ENCODE measurements at places on chromosomes 3 and 15. TPM values are rescaled to one million over a fixed set of nuclear protein-coding genes. Genes with fewer than 3 reads are reported as not detected.

DNA sequence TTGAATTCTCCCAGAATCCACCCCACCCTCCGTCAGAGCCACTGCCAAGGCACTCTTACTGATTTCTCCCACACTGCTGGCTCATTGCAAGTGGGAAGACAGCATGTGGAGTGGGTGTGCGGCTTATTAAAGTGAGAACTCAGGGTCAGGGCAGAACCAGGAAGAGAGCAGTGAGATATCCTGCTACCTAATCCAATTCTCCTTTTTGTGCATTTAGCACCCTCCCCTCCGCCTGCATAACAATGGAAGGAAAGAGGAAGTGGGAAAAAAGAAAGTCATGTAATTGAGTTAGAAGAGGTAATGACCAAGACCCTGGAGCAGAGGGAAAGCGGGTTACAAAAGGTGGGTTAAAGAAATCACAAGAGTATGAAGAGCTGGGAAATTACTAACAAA lies 27.8 kb upstream of the PIK3CB start:
- no peak overlapping the region for H3K27ac ChIP-seq
- peaks cover 5% of the 10 kb centered on the region for H3K27me3 ChIP-seq
- no peak for DNase-seq
- peaks cover 1% of the 10 kb centered on the region for H3K4me1 ChIP-seq

- no peak overlapping the region for H3K4me3 ChIP-seq
- no peak overlapping the region for H3K27ac ChIP-seq
- no peak for DNase-seq
- peaks cover 6% of the 10 kb centered on the region for H3K4me1 ChIP-seq
- peaks cover 2% of the 10 kb centered on the region for H3K36me3 ChIP-seq
- no peaks in the 10 kb centered on the region for H3K27me3 ChIP-seq
These were observed 35.2 kb downstream of the NCEH1 start for GRCh38 chr3:172675441-172676193.

GRCh38 chr3:124845406-124845805 lies 41.8 kb downstream of the ITGB5 start:
- H3K4me3 ChIP-seq, result no peak overlapping the region
- no peak overlapping the region for H3K27ac ChIP-seq
- no peaks in the 10 kb centered on the region for H3K4me1 ChIP-seq
- DNase-seq, result no peak
- H3K36me3 ChIP-seq, result no peaks in the 10 kb centered on the region

DNA sequence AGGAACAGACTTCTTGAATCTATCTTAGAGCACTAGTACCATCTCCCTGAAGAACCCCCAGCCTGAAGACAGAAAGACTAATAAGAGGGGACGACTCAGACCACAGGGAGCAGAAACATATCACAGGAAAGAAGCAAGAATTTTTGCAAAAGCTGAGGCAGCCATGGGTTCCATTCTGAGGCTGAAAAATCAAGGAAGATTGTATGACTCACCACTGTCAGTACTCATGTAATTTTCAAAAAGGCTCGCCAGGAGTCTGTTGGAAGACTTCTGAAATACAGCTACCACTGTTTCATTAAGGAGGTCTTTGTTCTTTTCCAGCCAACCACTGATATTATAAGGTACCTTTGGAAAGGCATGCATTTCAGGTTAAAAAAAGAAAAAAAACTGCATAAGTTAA lies 47.5 kb downstream of the MYH15 start:
- H3K36me3 ChIP-seq, result no peaks in the 10 kb centered on the region
- H3K4me1 ChIP-seq, result no peaks in the 10 kb centered on the region
- no peak overlapping the region for H3K27ac ChIP-seq

DNA sequence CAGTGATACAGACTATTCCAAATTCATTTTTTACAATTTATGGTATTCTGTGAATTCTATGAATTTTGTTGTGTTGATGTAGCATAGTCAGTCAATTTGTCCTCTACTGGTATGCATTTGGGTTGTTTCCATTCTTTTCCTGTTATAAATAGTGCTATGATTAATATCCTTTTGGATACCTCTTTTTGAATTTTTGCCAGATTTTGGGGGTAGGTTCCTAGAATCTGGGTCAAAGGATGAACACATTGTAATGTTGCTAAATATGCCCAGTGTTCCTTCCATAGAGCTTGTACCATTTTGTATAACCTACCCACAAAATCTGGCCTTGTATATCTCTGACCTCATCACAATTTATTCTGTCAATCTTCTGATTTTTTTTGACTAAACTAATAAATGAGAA lies 44.4 kb upstream of the C3orf38 start:
- H3K27me3 ChIP-seq, result no peaks in the 10 kb centered on the region
- H3K4me3 ChIP-seq, result no peak overlapping the region
- peaks cover 36% of the 10 kb centered on the region for H3K36me3 ChIP-seq
- peaks cover 16% of the 10 kb centered on the region for H3K4me1 ChIP-seq

- H3K27me3 ChIP-seq, result peaks cover 9% of the 10 kb centered on the region
- no peaks in the 10 kb centered on the region for H3K36me3 ChIP-seq
- H3K27ac ChIP-seq, result no peak overlapping the region
- peak overlapping the region; percentile 61 for H3K4me3 ChIP-seq
These were observed 119.9 kb downstream of the DGKG start for GRCh38 chr3:186241910-186242821.

DNA sequence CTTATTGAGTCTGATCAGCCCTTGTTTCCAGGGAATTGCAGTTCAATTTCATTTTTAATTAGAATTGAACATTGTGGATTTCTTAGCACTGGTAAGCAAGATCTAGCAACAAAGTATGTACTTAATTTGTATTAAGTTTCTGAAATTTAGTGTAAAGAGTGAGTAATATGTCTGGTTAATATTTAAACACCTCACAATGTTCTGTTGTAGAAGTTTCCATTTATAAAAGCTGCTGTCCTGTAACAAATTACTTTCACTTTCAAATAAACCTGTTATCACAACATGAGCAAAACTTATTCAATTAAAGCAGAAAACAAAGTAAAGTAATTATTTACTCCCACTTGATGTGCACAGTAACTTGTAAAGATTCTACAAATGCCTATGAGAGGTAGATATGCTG lies 448.5 kb downstream of the NAALADL2 start:
- H3K27ac ChIP-seq, result no peak overlapping the region
- H3K4me1 ChIP-seq, result no peaks in the 10 kb centered on the region
- H3K36me3 ChIP-seq, result no peaks in the 10 kb centered on the region
- no peaks in the 10 kb centered on the region for H3K27me3 ChIP-seq
- DNase-seq, result no peak
- no peak overlapping the region for H3K4me3 ChIP-seq

GRCh38 chr15:94387849-94388441 lies 156.6 kb downstream of the MCTP2 start:
- H3K4me1 ChIP-seq, result peaks cover 24% of the 10 kb centered on the region
- H3K27ac ChIP-seq, result peak overlapping the region; percentile 75
- H3K36me3 ChIP-seq, result peaks cover 24% of the 10 kb centered on the region
- H3K4me3 ChIP-seq, result peak overlapping the region; percentile 29

Gene SLC12A1
- total RNA-seq, result not detected

GRCh38 chr3:52707585-52707984 lies 1.7 kb downstream of the SPCS1 start:
- peaks cover 27% of the 10 kb centered on the region for H3K4me1 ChIP-seq
- H3K4me3 ChIP-seq, result peak overlapping the region; percentile 98
- H3K27me3 ChIP-seq, result no peaks in the 10 kb centered on the region
- peak overlapping the region; percentile 67 for H3K27ac ChIP-seq
- no peak for DNase-seq

DNA sequence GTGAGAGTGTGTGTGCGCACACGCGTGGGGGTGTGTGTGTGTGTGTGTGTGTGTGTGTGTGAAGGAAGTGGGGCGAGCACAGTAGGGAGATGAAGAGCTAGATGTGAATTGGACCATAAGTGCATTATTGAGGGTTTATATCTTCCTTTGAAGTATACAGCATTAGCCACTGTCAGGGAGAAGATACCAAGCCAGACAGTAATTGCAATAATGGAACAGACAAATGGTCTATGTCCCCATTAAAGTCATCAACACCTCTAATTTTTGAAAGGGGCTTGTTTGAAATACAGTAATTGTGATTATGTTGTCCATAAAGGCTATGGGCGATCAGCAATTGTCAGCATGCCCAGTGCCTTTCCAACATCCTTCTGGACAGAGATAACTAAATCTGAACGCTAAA lies 429.2 kb upstream of the NR2F2 start:
- H3K27me3 ChIP-seq, result peaks cover 22% of the 10 kb centered on the region
- no peak for DNase-seq
- no peak overlapping the region for H3K27ac ChIP-seq
- H3K4me3 ChIP-seq, result no peak overlapping the region
- H3K4me1 ChIP-seq, result no peaks in the 10 kb centered on the region
- H3K36me3 ChIP-seq, result no peaks in the 10 kb centered on the region

- H3K27me3 ChIP-seq, result peaks cover 15% of the 10 kb centered on the region
- no peaks in the 10 kb centered on the region for H3K36me3 ChIP-seq
- H3K4me1 ChIP-seq, result no peaks in the 10 kb centered on the region
- no peak for DNase-seq
These were observed 236.8 kb downstream of the OPA1 start for GRCh38 chr3:193829781-193830180.

DNA sequence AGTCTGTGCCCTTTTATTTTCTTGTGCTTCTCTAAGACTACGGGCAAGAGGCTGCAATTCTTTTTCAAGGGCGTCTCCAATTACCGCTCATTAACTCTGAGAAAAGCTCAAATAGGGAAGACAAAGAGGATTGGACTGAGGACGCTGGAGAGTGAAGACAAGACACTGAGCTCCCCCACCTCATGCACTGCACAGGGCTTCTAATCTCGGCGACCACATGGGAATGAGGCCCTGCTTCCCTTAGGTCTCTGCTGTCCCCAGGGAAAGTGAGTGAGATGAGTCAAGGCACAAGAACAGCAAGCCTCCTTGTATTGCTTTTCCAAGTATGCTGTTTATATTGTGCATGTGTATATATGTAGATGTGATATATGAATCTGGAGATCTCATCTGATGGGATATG lies 392.2 kb upstream of the CFAP20DC start:
- no peaks in the 10 kb centered on the region for H3K27me3 ChIP-seq
- H3K4me3 ChIP-seq, result no peak overlapping the region
- no peak overlapping the region for H3K27ac ChIP-seq

DNA sequence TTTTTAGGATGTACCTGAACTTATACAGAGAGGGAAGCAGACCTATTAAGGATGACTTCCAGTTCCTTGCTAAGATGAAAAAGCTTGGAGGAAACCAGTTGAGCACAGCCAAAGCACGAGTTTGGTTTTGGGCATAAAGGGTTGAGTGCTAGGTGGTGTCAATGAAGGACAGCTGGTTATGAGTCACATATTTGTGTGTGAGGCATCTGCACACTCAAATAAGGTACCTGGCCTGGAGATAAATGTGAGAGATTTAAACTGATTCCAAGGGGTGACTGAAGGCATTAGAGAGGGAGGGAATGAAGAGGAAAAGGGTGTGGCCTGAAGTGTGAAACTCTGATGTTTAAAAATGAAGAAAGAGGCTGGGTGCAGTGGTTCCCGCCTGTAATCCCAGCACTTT lies 486.7 kb downstream of the DIPK2A start:
- no peak for DNase-seq
- no peak overlapping the region for H3K4me3 ChIP-seq
- H3K4me1 ChIP-seq, result no peaks in the 10 kb centered on the region
- H3K27me3 ChIP-seq, result no peaks in the 10 kb centered on the region
- no peaks in the 10 kb centered on the region for H3K36me3 ChIP-seq

GRCh38 chr3:136932523-136932922 lies 25.3 kb upstream of the IL20RB start:
- H3K27me3 ChIP-seq, result no peaks in the 10 kb centered on the region
- DNase-seq, result no peak
- H3K36me3 ChIP-seq, result peaks cover 56% of the 10 kb centered on the region
- peaks cover 6% of the 10 kb centered on the region for H3K4me1 ChIP-seq

- DNase-seq, result no peak
- peaks cover 3% of the 10 kb centered on the region for H3K27me3 ChIP-seq
- H3K4me3 ChIP-seq, result no peak overlapping the region
- H3K4me1 ChIP-seq, result no peaks in the 10 kb centered on the region
These were observed 221.3 kb upstream of the SLCO3A1 start for GRCh38 chr15:91632176-91632575.

- H3K27ac ChIP-seq, result no peak overlapping the region
- H3K4me1 ChIP-seq, result peaks cover 8% of the 10 kb centered on the region
- peaks cover 7% of the 10 kb centered on the region for H3K27me3 ChIP-seq
- no peak overlapping the region for H3K4me3 ChIP-seq
- no peaks in the 10 kb centered on the region for H3K36me3 ChIP-seq
These were observed 26.1 kb downstream of the TBC1D21 start for GRCh38 chr15:73899197-73900094.

Gene GHSR
- total RNA-seq, result not detected

DNA sequence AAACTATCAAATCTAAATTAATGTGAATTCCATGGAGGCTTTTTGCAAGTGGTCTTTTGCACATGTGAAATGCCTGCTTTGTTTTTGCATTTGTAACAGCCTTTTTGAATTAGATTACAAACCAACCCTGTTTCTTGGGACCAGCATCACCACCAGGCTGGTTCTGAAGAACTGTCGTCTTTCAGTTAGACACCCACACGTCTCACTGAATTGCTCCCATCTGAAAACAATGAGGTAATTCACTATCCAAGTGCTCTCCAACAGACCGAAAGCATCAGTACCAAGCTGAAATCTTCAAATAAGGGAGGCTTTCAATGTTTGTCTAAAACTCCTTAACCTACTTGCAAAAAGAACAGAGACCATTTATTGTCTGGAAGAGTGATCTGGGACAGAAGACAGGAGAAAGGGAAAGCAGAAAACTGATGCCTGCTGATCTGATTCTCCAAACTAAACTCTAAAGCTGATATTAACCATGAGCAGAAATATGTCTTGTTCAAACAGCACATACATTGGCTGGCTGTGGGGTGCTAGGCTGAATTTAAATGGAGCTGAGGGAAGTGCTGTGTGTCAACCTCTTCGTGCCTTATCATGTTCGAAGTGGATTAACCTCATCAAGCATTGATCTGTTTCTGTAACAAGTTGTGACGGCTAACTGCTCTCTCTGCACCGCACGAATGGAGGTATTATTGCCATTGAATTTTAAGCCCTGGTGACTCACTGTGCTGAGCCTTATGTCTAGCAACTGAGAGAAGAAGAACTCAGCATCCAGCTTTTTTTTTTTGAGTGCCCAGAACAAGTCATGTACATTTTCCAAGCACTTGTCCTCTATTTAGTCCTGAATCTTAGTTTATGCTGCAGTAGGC lies 213.7 kb upstream of the P2RY1 start:
- peaks cover 3% of the 10 kb centered on the region for H3K27me3 ChIP-seq
- no peaks in the 10 kb centered on the region for H3K36me3 ChIP-seq
- H3K4me3 ChIP-seq, result no peak overlapping the region
- no peak overlapping the region for H3K27ac ChIP-seq
- no peaks in the 10 kb centered on the region for H3K4me1 ChIP-seq
- no peak for DNase-seq

GRCh38 chr3:12986031-12986430 lies 87.2 kb downstream of the IQSEC1 start:
- H3K27ac ChIP-seq, result no peak overlapping the region
- peaks cover 43% of the 10 kb centered on the region for H3K4me1 ChIP-seq
- peaks cover 7% of the 10 kb centered on the region for H3K36me3 ChIP-seq
- no peak overlapping the region for H3K4me3 ChIP-seq

- H3K27ac ChIP-seq, result no peak overlapping the region
- H3K4me3 ChIP-seq, result no peak overlapping the region
- DNase-seq, result no peak
- H3K27me3 ChIP-seq, result peaks cover 2% of the 10 kb centered on the region
These were observed 153.4 kb upstream of the THRB start for GRCh38 chr3:24648063-24648462.

- peak overlapping the region; percentile 85 for H3K27ac ChIP-seq
- peaks cover 53% of the 10 kb centered on the region for H3K4me1 ChIP-seq
- H3K27me3 ChIP-seq, result no peaks in the 10 kb centered on the region
- H3K36me3 ChIP-seq, result peaks cover 3% of the 10 kb centered on the region
- H3K4me3 ChIP-seq, result peak overlapping the region; percentile 80
- DNase-seq, result no peak
These were observed 68.0 kb upstream of the MBNL1 start for GRCh38 chr3:152200476-152201420.
